Stimulated activated CD4-positive, alpha-beta T cell treated with anti-CD3 and anti-CD28 coated beads, Interleukin-12 subunit alpha, Interleukin-12 subunit beta, amount 100 ng/mL, for 24 hours (primary cell): ENCODE measurements at places on chromosomes 6 and 20.

DNA sequence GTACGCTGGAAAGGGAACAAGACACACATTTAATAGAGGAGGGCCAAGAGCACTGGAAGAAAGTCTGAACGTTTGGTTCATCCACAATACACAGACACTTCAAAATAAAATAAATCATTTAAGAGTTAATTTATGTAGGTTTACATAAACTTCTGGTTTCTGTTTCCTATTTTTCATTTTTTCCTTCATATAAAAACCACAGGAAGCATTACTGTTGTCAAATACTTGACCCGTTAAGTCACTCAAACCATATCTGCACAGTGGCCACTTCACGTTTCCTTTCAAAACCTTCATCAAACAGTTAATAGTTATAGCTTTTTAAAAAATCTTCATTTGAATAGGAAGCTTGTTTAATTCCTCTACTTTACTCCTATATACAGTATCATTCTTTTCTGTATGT, 257.6 kb upstream of the THEMIS start:
- no peak for DNase-seq

GRCh38 chr20:39986173-39986904, 702.7 kb downstream of the MAFB start:
- no peak for DNase-seq

DNA sequence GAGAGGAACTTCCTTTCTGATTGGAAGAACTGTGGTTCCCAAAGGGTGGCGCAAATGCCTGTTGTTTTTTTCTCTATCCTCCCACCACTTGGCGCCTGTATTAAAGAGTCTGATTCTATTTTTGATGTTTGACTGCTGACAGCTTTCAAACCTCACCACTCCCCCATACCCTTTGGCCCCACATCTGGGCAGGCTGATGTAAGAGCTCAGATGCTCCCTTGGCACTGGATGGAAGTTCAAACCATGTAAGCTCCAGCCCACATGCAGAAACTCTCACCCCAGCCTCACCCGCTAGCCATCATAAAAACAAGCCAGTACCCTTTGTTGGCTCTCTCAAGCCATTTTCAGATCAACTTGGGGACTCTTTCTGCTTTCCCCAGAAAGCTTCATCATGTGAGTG, 20.0 kb upstream of the TMEM14A start:
- no peak for DNase-seq

GRCh38 chr6:89941763-89942497, 47.7 kb downstream of the GJA10 start:
- no peak for DNase-seq

- DNase-seq: no peak
These were observed 181.4 kb downstream of the GMPR start for GRCh38 chr6:16419636-16420336.

DNA sequence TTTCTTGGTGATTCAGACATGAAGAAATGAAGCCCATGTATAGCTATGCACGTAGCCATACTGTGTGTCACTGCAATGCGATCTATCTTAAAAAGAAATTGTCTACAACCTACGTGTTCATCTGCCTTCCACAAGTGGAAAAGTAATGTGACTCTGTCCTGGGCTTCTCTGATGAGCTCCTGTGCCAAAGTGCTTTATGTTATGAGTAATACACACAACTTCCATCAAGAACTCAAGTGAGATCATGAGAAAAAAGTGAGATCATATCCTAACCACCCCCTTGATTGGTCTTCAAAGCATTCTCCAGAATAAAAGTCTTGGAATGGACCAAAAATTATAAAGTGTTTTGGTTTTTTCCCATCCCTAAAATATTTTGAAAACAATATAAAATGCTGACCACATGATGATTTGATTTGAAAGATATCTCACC, 114.3 kb downstream of the DST start:
- no peak for DNase-seq

GRCh38 chr6:139016337-139017213, 12.0 kb upstream of the ABRACL start:
- no peak for DNase-seq

DNA sequence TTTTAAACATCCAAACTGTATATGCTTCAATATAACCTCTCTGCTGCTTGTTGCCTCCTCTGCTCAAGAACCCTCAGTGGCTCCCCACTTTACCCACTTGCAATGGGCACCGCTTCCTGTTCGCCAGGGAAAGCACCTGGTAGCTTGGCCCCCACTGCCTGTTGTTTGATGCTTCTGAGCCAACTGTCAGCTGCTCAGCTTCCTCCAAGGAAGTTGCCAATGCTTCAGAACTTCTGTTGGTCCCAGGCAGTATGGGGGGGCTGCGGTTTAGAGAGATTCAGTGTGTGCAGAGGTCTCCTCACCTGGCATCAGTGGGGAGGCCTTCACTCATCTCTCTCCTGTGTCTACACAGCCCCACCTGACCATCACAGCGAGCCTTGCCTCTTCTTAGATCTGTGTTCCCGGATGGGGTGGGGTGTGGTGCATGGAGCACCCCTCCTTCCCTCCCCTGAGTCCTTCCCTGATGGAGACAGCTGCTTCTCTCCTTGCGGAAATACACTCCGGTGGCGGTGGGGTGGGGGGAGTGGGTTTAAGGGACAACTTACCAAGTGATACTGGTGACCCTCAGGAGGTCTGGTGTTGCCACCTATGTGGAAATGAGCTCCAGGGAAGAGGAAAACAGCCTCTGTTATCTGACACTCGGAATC, 308.1 kb downstream of the CDH26 start:
- DNase-seq: no peak
